Spleen (tissue), 13 donors: ENCODE measurements at places on chromosomes 4 and X. TPM values are rescaled to one million over a fixed set of nuclear protein-coding genes. Genes with fewer than 3 reads are reported as not detected.

- H3K27ac ChIP-seq: no peak overlapping the region
- peaks cover 27% of the 10 kb centered on the region for H3K36me3 ChIP-seq
- H3K4me3 ChIP-seq: no peak overlapping the region
- peaks cover 8% of the 10 kb centered on the region for H3K4me1 ChIP-seq
- H3K27me3 ChIP-seq: no peaks in the 10 kb centered on the region
Observed at GRCh38 chrX:119880552-119881437, 9.2 kb downstream of the NDUFA1 start.

The RASGEF1B gene
- 34.9 TPM for total RNA-seq

The TMEM31 gene
- not detected for total RNA-seq

- no peak overlapping the region for H3K27ac ChIP-seq
- H3K27me3 ChIP-seq: no peaks in the 10 kb centered on the region
- no peak overlapping the region for H3K4me3 ChIP-seq
- DNase-seq: no peak
- peaks cover 3% of the 10 kb centered on the region for H3K4me1 ChIP-seq
Observed at GRCh38 chrX:23729214-23729613, 13.9 kb downstream of the ACOT9 start.

The TMEM131L gene
- 84.7 TPM for total RNA-seq

DNA sequence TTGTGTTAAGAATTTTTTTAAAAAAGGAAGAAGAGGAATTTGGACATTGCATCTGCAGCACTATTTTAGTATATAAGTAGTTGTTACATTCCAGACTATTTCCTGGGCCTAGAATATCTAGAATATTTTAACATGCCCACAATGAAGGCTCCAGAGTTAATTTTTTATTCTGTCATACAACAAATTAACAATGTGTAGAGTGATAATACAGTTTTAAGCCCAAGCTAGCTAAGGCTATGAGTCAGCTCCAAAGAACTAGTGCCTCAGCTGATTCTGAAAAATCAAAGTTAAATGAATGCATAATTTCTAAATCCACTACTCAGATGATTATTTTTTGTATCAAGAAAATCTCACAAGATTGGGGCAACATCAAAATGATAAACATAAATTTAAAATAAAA is 231.4 kb downstream of the PRDM5 start:
- no peaks in the 10 kb centered on the region for H3K36me3 ChIP-seq
- no peak overlapping the region for H3K27ac ChIP-seq
- no peak overlapping the region for H3K4me3 ChIP-seq
- no peaks in the 10 kb centered on the region for H3K27me3 ChIP-seq
- no peak for DNase-seq
- H3K4me1 ChIP-seq: no peaks in the 10 kb centered on the region

The FREM3 gene
- total RNA-seq: not detected

DNA sequence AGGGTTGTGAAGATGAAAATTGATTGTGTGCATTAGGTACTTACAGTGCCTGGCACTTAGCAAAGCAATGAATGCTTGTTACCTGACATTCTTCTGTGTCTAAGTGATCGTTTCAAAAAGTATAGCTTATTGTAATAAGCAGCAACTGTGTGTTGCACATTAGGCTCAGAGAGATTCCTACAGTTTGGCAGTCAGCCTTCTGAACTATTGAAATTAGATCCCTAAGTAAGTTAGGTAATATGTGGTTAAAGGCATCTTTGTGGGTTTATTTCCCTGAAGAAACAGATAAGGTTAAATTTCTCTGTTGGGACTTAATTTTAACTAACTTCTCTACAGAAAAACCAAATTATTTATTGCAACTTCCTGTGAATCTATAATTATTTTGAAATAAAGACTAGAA is 93.4 kb downstream of the REPS2 start:
- H3K27me3 ChIP-seq: no peaks in the 10 kb centered on the region
- H3K4me3 ChIP-seq: no peak overlapping the region
- no peak overlapping the region for H3K27ac ChIP-seq
- no peaks in the 10 kb centered on the region for H3K4me1 ChIP-seq
- H3K36me3 ChIP-seq: no peaks in the 10 kb centered on the region
- DNase-seq: no peak

DNA sequence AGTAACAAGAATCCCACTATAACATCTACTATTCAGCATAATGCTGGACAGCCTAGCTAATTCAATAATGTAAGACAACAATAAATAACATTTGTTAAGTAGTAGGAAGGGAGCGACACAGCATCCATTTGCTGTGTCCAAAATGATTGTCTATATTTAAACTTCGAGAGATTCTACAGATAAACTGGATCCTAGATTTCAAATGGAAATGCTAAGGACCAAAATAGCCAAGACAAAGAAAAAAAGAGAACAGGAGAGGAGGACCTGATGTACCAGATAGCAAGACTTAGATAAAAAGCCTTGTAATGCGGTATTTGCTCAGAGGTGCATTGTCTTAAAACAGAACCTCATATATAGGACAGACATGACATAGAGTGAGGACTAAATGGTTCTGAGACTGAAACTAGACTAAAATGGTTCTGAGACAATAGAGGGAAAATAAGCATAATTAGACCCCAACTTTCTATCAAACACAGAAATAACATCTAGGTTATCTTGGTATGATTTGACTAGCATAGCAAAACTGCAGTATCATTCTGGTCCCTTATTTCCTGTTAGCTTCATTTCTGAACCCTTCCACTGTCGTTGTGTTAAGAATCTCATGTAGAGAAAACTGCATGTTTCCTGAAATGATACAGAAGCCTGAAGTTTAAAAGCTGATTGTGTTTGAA is 3.8 kb downstream of the HPGDS start:
- DNase-seq: no peak
- no peak overlapping the region for H3K27ac ChIP-seq
- no peak overlapping the region for H3K4me3 ChIP-seq
- no peaks in the 10 kb centered on the region for H3K27me3 ChIP-seq
